ENCODE measurements at places on chromosomes 5 and 9.

- DNase-seq: no peak
These were observed 104.2 kb downstream of the PPARGC1B start for GRCh38 chr5:149834246-149834855.

GRCh38 chr9:106535439-106535838 lies 327.5 kb upstream of the ZNF462 start:
- DNase-seq: no peak

GRCh38 chr9:18129809-18130334 lies 344.1 kb upstream of the ADAMTSL1 start:
- DNase-seq: no peak

DNA sequence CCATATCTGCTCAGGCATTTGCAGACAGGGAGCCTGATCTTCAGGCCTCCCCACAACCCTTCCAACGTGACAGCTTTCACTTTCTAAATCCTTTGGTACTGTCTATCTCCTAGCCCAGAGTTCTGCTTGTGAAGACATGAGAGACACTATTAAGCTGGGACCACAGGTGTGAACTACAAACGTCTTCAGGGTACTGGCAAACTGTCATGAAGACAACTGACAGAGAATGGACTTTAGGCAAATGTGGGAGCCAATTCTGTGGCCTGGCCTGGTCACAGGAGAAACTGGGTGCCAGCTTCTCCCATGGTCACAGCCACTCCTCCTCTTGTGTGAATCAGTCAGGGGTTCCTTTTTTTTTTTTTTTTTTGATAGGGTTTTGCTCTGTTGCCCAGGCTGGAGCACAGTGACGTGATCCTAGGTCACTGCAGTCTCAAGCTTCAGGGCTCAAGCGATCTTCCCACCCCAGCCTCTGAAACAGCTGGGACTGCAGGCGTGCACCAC lies 10.4 kb downstream of the TRIM14 start:
- no peak for DNase-seq

GRCh38 chr9:34554211-34555001 lies 31.6 kb upstream of the ENHO start:
- no peak for DNase-seq

DNA sequence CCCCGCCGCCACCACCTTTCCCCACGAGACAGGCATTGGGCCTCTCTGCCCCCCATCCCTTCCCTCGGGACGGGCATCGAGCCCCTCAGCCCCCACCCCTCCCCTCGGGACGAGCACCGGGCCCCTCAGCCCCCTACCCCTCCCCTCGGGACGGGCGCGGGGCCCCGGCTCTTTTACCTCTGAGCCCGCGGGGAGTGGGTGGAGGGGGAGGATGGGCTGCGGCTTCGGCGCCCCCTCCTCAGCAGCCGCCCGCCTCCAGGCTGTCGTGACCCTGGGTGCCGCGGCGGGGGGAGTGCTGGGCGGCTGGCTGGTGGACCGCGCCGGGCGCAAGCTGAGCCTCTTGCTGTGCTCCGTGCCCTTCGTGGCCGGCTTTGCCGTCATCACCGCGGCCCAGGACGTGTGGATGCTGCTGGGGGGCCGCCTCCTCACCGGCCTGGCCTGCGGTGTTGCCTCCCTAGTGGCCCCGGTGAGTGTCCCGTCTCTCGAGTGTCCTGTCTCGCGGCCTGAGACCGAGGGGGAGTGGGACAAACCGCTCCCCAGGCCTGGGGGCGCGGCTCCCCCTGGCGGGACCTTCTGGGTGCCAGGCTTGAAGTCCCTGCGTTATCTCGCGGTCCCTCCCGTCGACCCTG lies 791 bp downstream of the SLC2A8 start:
- no peak for DNase-seq

GRCh38 chr5:821504-821903 lies 29.3 kb downstream of the ZDHHC11 start:
- DNase-seq: no peak

- no peak for DNase-seq
These were observed 273.2 kb downstream of the MAST4 start for GRCh38 chr5:66869347-66869746.

- no peak for DNase-seq
These were observed 138.5 kb upstream of the S1PR3 start for GRCh38 chr9:88852794-88853193.

- no peak for DNase-seq
These were observed 188.2 kb downstream of the DMRT2 start for GRCh38 chr9:1238407-1238806.

- DNase-seq: no peak
These were observed 34.8 kb upstream of the IL31RA start for GRCh38 chr5:55816342-55816741.

- DNase-seq: no peak
These were observed 50.0 kb upstream of the SUSD3 start for GRCh38 chr9:93008457-93008856.

DNA sequence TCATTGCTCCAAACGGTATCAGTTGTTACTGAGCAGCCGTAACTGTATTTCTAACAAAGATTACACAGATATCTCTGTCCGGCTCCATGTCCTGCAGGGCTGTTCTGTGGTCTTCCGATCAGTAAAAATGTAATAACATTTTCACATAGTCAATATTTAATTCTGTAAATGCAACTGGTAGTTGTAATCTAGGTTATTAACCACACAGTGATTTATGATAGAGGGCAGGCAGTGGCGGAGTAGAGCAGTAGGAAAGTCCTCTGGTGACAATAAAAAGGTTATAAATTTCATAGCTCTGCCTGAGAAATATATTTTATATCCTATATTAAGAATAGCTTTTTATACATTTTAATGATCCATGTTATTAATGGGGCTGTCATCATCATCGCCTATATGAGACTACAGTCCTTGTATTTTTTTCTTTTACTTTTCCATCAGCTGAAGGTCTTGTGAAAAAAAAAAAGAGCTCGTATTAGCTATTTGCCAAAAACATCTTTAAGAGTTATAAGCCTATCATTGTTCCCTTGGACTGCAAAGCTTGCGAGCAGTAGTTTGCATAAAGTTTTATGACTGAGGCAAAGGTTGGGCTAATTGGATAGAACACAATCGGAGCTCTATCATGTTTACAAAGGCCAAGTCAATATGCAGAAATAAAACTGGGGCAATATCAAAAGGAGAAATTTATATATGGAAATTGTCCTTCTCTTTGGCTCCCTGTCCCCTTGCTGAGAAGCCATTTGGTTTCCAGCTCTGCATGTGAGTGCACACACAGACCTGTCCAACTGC lies 648.0 kb downstream of the IRX1 start:
- DNase-seq: no peak

GRCh38 chr9:92290785-92291429 lies 2.6 kb downstream of the IARS1 start:
- DNase-seq: no peak

DNA sequence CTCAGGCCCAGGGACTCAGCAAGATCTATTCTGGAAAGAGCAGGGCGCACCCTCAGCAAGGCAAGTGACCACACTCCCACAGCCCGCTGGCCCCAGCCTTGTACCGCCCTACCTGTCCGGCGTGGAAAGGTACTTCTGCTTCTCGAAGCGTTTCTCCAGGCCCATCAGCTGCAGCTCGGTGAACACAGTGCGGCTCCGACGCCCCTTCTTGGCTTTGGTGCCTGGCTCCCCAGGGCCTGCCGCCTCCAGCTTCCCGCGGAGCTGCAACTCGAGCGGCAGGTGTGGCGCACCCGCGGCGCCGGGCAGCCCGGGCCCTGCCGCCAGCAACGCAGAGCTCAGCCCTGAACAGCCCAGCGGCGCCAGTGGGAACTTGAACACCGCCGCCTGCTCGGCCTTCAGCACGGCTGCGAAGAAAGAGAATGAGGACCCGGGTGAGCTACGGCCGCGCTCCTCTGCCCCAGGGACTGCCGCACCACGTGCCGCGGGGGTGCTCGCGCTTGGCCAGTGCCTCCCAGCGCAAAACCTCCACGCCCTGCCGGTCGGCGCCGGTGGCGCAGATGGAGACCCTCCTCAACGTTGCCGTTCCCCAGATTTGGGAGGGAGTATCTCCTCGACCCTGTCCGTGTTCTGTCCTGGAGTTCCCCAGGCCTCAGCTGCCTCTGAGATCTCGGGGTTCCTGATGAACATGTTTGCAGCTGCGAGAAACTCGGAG lies 2.2 kb downstream of the BARX1 start:
- DNase-seq: no peak

DNA sequence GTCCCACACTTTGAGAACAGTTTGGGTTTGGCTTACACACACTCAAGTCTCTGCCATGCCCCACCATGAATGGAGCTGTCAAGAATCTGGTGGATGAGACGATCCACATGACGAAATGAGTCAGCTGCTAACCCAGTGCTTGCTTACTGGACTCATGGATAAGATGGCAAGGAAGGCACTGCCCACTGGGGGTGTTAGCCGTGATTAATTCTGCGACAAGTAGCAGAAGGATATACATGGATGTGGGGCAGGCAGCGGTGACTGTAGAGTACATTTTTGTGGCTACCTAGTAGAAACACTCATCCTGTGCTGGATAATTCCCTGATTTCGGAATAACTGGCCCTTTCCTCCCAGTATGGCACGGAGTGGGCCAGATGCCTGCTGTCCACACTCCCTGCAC lies 77.5 kb downstream of the SPATA31C2 start:
- no peak for DNase-seq

- no peak for DNase-seq
These were observed 78.8 kb upstream of the NFIL3 start for GRCh38 chr9:91502475-91502874.

- no peak for DNase-seq
These were observed 34.6 kb upstream of the NFIB start for GRCh38 chr9:14348373-14349145.

DNA sequence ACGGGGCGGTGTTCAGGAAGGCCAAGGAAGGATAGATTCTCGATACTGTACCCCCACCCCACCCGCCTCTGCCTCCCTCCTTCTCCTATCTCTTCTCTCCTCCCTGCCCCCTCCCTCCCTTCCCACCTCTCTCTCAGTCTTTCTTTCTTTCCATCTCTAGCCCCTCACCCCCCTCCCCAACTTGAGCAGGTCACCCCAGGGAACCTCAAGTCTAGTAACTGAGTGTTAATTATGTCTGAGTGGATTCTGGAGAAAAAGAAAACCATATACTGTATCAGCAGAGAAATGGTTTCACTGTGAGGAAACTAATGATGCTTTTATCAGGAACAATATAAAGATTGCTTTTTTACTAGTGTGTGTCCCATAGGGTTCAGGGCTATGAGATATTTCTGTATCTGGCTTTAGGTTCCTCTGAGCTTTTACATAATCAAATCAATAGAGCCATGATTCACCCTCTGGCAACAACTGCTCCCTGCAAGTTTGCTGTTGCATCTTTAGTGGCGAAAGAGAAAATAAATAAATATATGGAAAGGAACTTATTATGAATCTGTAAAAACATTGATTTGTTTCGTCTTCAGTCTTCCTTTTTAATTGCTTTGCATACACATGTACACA lies 639.7 kb downstream of the CCDC171 start:
- DNase-seq: no peak

GRCh38 chr9:23731353-23731752 lies 94.7 kb downstream of the ELAVL2 start:
- DNase-seq: no peak

- no peak for DNase-seq
These were observed 53.4 kb downstream of the GALNT12 start for GRCh38 chr9:98860871-98861293.

DNA sequence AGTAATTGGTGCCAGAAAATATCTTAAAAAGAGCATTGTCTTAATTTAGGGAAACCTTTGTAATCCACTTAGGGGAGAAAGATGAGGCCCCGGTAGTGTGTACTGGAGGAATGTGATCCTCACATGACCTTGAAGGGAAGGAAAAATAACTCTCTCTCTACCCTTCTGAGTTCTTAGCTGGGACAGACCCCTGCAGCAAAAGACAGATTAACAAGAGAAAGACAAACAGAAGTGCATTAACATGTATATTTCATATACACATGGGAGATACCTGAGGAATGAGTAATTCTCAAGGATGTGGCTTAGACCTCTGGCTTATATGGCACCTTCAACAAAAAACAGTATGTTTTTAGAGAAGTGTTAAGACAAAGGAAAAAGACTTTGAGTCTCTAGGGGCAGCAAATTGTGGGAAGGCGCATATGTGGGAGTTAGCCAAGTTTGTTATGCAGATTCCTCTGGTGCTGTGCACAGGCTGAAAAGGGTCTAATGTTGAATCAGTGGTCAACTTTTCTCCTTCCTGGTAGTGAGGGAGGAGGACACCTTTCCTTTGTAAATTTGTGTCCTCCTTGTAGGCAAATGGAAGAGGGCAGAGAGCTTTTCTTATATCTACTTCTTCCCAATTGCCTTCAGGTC lies 138.8 kb downstream of the LRRC70 start:
- no peak for DNase-seq

GRCh38 chr5:6652025-6652424 lies 18.8 kb downstream of the SRD5A1 start:
- DNase-seq: no peak

- no peak for DNase-seq
These were observed 31.4 kb upstream of the SELENOP start for GRCh38 chr5:42842921-42843641.

DNA sequence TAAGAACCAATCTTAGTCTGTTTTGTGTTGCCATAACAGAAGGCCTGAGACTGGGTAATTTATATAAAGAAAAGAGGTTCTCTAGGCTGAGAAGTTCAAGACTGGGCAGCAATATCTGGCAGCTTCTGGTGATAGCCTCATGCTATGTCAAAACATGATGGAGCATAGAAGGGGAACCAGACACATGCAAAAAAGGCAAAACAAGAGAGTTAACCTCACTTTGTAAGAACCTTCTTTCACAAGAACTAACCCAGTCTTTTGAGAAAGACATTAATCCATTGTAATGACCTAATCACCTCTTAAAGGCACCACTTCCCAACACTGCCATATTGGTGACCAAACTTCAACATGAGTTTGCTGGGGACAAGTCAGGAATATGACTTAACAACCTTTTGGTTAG lies 37.3 kb downstream of the FSD1L start:
- DNase-seq: no peak

GRCh38 chr9:136058084-136058483 lies 37.0 kb downstream of the NACC2 start:
- no peak for DNase-seq

- DNase-seq: no peak
These were observed 172.3 kb upstream of the GNA14 start for GRCh38 chr9:77820293-77820954.

DNA sequence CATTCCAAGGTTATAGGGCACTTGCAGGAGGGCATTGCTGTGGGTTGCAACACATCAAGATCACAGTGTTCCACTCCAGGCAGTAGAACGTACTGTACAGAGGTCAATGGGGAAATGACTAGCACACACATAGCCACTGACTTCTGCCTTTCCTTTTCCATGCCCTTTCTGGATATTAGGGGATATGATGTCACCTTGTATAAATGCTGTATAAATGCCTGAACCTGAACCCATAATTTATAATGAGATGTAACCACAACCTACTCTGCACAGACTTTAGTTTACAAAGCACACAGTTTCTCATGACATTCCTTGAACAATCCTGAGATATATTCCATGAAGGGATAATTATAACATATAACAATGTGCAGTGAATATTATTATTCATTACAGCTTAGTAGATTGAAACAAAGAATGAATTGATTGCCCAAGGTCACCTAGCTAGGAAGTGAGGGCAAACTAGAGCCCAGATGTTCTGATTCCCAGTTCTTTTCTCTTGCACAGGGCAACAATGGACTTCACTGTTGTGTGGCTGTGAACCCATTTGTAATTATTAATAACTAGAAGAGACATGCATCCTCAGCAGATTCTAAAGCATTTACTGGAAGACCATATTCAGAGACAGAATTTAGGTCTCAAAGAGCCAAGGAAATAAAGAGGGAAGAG lies 5.6 kb upstream of the ABLIM3 start:
- DNase-seq: no peak
